Stimulated activated CD8-positive, alpha-beta memory T cell treated with anti-CD3 and anti-CD28 coated beads, Interleukin-7, amount 100 ng/mL, for 1 hour (primary cell): ENCODE measurements at places on chromosomes 12 and 14.

DNA sequence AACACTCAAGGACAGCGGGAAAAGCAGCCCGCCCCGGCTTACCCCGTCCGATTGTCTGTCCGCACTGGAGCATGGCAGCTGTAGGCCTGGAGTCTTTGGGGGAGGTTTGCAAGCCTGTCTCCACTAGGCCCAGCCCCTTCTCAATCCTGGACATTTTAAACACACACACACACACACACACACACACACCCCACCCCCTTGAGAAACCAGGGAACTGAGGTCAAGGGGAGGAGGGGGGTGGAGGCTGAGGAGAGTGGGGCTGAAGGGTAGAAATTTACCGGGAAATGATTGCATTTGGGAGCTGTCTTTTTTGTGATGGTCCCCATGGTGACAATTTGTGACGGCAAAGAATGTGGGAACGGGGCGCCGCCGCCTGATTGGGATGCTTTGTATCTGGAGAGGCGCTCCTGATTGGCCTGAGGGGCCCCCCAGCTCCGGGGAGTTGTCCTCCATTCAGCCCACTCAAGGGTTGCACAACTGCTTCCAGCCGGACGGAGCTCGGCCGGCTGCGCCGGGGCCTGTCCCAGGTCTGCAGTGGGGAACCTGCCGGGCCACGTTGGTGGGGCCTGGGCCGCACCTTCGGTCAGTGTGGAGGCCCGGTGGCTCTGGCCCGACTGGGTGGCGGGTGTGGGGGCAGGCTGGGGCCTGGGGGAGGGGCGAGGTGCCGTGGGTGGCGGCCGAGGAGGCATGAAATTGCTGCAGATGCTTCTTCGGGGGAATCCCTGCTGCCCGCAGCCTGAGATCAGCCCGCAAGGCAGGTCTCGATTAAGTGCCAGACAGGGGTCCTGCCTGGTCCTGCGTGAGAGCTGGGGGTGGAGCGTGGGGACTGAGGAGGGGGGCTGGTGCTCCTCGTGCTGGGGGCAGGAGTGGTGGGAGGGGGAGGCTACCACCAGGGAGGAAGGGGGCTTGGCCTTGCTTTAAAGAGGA, at the start of gene FAM181A:
Gene FAM181A (plus strand): TSS at position 472 of the 927 bp plus-strand sequence. CDS start 942 bp downstream, outside the sequence.
- no peak for DNase-seq

GRCh38 chr14:56666294-56666693, 86.7 kb downstream of the TMEM260 start:
- no peak for DNase-seq

- no peak for DNase-seq
Observed at GRCh38 chr12:50642761-50643160, 121.1 kb upstream of the ATF1 start.

DNA sequence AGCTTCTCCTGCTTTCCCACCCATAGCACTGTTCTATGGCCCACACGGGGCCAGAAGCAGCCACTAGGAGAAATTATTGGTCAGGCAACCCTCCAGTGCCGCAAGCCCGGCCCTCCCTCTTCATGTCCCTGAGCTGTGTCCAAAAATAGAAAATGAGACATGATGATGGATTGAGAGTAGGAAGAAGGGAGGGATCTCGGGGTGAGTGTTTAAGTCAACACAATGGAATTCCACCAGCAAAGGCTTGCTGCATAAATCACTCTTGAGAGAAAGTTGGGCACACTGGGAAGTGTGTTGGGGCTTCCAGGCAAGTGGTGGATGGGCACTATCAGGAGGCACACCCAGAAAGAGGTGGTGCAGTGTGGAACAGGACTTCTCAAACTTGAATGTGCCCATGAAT, 94.2 kb downstream of the LLPH start:
- DNase-seq: no peak

DNA sequence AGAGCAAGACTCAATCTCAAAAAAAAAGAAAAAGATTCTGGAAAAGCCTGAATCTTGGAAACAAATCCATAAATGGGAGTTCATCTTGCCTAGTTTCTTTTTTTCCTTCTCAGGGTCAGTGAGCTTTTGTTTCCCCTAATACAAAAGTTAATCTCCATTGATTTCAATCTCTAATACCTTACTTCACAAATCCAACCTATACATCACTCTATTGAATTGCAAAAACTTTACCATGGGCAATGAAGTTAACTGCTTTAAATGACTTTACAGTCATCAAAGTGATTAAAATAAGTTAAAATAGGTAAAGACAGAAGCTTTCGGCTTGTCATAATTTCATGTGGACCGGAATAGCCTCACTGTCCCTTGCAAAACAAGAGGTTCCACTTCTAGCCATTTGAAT, 1012.7 kb upstream of the SEL1L start:
- DNase-seq: no peak

GRCh38 chr14:83071888-83072501, 1538.3 kb upstream of the SEL1L start:
- no peak for DNase-seq

DNA sequence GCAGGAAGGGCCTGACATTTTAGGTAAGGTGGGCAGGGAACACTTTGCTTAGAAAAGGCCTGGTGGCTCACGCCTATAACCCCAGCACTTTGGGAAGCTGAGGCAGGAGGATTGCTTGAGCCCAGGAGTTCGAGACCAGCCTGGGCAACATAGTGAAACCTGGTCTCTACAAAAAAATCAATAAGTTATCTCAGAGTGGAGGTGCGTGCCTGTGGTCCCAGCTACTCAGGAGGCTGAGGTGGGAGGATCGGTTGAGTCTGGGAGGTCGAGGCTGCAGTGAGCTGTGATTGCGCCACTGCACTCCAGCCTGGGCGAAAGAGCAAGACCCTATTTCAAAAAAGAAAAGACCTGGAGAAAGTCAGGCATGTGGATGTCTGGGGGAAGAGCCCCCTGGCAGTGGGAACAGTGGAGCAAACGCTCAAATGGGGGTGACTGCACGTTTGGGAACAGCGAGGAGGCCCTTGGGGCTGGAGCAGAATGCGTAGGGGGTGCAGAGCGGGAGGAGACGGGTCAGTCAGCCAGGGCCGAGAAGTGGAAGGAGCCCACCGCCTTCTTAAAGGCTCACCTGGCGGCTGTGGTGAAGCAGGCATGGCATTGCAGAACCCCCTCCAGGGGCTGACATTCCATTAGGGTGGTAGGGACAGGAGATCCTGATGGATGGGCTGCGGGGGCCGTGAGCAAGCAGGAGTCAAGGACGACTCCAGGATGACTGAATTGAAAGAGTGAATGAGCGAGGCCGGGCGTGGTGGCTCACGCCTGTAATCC, 6.2 kb upstream of the KIF26A start:
- no peak for DNase-seq

- no peak for DNase-seq
Observed at GRCh38 chr14:38404100-38404541, 148.2 kb upstream of the CLEC14A start.

GRCh38 chr12:48203192-48203591, at the start of gene OR10AD1:
Gene OR10AD1 (minus strand): TSS chr12:48203292. CDS start chr12:48203292, 0 bp downstream.
- no peak for DNase-seq

GRCh38 chr14:100733152-100733850, 6.6 kb downstream of the DLK1 start:
- no peak for DNase-seq

DNA sequence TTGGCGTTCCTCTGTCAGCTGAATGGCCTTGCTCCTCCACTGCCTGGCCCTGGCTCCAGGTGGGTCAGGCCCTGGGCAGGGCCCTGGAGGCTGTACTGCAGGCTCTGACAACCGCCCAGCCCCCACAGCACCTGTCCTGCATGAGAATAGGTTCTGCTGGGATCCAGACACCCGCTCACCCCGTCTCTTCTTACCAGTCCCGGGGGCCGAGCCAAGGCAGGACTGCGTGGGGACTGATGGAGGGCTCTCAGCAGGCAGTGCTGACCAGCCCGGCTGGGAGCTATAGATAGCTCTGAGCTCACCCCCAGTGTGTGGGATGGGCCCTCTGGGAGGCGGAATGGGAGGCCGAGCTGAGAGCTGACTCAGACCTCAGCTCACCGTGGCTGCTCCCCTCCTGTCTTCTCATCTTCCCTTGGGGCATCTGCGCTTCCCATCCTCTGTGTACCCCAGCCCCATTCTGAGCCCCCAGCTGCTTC, 39.6 kb downstream of the TEAD4 start:
- no peak for DNase-seq

DNA sequence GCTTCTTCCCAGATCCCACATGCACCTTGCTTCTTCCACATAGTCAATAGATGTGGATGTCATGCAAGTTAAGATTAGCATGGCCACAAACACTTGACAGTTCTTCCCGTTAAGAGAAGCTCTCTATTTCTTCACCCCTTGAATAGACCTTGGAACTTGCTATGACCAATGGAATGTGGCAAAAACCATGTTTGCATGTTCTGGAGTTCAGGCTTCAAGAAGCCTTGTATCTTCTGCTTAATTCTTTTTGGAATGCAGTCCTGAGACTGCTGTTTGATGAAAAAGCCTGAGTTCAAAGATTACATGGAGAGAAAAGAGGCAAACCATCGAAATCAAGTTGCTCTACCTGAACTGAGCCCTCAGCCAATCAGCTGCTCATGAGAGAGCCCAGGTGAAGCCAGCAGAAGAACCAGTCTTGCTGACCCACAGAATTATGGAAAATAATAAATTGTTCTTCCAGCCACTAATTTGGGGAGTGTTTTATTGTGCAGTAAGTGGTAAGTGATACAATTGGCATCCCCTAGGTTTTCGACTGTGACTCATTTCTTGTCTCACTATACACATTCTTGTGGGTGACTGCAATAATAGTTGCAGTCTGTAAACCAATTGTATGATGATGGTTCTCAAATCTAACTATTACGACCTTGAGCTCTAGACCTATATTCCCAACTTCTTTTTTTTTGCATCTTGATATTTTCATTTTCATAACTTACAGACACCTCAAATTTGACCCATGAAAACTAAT, 12.6 kb downstream of the RASSF9 start:
- no peak for DNase-seq

DNA sequence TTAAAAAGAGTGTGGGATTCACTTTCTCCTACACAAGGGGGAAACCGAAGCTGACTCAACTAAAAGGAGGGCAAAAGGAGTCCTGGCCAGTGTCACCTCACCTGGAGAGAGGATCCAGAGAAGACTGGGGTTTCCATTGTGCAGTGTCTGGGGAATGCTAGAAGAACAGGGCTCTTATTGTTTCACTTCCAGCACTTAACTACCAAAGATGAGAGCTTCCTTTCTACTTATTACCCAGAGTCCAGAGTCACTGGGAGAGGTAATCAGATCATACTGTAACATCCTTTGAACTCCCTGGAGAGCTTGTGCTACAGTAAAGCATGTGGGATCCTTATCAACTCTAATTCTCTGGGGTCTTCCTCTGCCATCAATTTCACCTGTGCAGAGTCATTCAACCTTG, 148.4 kb upstream of the BCL2L14 start:
- no peak for DNase-seq

DNA sequence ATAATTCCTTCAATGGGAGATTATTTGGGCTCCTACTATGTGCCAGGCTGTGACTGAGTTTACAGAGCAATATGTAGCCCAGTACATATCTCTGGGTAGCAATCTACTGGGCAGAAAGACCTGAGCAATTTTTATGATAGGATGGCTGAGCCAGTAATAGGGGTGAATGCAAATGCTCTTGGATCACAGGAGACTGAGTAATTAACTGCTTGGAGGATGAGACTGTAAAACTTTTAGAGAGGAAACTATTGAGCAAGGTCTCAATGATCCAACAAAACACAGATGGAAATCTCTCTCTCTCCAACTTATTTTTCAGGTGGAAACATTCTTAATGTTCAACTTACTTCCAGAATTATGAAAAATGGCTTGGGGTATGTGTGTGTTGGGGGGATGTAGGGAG, 402.2 kb downstream of the AEBP2 start:
- no peak for DNase-seq

DNA sequence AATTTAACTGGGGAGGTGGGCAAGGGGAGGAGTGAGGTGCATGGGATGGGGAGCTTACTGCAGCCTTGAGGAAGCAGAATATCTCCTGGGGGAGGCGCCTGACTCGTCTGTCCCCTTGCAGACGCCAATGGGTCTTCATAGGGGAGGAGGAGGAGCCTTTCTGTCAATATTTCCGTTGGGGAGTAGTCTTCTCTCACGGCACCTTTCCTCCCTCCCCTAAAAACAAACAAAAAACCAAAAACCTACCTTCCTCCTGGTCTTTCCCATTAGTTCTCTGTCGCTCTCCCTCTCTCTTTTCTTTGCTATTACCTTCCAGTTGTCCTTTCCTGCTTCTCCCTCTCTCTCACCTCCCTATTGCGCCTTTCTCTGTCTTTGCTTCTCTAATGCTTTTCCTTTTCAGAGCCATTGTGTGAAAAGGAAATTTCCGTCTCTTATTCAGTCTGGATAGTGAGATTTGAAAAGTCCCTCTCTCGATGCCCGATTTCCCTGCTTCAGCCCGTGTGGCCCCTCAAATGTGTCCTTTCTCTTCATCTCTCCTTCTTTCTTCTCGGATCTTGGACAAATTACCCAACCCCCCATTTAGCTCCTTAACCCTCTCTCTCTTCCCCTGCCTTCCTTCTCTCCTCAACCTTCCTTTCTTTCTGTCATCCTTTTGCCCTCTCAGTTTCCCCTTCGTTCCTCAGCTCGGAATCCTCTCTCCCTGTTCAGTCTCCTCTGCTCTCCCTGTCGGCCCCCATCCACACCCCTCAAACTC, 5.9 kb downstream of the GPR84 start:
- no peak for DNase-seq

DNA sequence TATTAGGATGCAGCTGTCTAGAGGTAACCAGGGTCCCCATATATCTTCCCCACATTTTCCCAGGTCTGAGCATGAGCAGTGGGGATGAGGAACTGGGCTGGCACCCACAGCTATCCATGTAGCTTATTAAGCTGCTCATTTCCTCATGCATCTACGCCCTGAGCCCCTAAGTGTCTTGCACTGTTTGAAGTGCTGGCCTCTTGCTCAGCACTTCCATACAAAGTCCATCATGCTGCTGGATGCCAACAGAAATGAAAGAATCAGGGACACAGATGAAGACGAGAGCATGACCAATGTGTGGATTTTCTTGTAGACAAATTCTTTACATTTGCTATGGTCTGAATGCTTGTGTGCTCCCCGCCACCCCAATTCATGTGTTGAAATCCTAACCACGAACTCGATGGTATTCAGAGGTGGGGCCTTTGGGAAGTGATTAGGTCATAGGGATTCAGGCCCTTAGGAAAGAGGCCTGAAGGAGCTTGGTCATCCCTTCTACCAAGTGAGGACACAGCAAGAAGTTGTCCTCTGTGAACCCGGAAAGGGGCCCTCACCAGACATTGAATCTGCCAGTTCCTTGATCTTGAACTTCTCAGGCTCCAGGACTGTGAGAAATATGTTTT, 54.5 kb downstream of the C12orf75 start:
- DNase-seq: no peak

DNA sequence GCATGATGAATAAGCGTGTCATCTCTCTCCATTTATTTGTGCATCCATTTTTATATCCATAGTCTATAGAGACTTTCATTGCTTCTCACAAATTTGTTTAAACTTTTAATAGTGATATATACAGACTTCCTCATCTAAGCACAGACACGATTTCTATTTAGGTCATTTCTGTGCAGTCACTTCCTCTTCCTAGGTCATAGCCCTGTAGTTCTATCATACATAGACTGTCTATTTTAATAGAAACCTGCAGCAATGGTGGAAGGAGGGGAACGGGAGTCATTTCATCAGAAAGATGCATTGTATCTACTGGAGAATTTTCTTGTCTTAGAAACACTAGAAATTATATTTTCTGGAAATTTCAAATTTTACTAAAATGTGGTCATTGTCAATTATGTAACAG, 133.4 kb upstream of the FGD4 start:
- DNase-seq: no peak
